Esophagus muscularis mucosa (tissue), 4 donors: ENCODE measurements at places on chromosomes 2 and 18.

- H3K4me3 ChIP-seq = no peak overlapping the region
- H3K27me3 ChIP-seq = no peaks in the 10 kb centered on the region
- no peak for DNase-seq
- H3K36me3 ChIP-seq = no peaks in the 10 kb centered on the region
Observed at GRCh38 chr2:172639823-172640222, 83.9 kb downstream of the PDK1 start.

DNA sequence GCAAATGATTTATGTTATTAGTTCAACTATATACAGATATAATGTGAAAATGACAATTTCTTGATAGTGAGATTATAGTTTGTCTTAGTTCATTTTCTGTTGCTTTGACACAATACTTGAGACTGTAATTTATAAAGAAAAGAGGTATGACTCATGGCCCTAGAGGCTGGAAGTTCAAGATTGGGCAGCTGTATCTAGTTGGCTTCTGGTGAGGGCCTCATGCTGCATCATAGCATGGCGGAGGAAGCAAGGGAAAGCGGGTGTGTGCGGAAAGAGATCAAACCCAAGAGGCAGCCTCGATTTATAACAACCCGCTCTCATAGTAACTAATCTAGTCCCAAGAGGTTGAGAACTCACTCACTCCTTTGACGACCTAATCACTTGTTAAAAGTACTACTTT, 11.4 kb downstream of the PLEKHA3 start:
- H3K36me3 ChIP-seq = peaks cover 46% of the 10 kb centered on the region
- no peak overlapping the region for H3K27ac ChIP-seq
- no peaks in the 10 kb centered on the region for H3K4me1 ChIP-seq
- no peak for DNase-seq
- H3K4me3 ChIP-seq = no peak overlapping the region

- no peaks in the 10 kb centered on the region for H3K36me3 ChIP-seq
- DNase-seq = no peak
- no peaks in the 10 kb centered on the region for H3K27me3 ChIP-seq
- peaks cover 18% of the 10 kb centered on the region for H3K4me1 ChIP-seq
- no peak overlapping the region for H3K27ac ChIP-seq
- H3K4me3 ChIP-seq = no peak overlapping the region
Observed at GRCh38 chr18:49966090-49966489, 152.8 kb upstream of the ACAA2 start.

DNA sequence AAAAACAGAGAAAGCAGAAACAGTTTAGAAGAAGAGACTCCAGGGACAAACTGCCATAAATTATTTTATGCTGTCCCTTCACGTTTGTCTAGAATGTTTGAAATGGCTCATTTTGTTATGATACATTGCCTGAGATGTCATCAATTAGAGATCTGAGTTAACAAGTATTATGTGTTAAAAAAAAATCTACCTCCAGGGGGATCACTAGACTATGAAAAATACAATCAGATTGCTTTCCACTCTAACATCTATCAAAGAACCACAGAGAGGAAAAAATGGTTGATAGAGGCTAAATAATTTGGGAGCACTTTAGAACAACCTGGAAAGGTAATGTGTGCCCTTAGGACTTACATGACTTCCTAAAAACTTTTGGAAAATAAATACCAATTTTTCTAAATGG, 103.8 kb upstream of the CCDC150 start:
- H3K27ac ChIP-seq = no peak overlapping the region
- DNase-seq = no peak
- H3K36me3 ChIP-seq = no peaks in the 10 kb centered on the region
- H3K4me3 ChIP-seq = no peak overlapping the region

- H3K4me1 ChIP-seq = peaks cover 12% of the 10 kb centered on the region
- DNase-seq = no peak
- no peak overlapping the region for H3K27ac ChIP-seq
- no peak overlapping the region for H3K4me3 ChIP-seq
Observed at GRCh38 chr2:168731002-168731401, 71.4 kb upstream of the NOSTRIN start.

GRCh38 chr2:190452433-190452832, 44.3 kb downstream of the MFSD6 start:
- H3K27ac ChIP-seq = no peak overlapping the region
- no peak for DNase-seq
- H3K36me3 ChIP-seq = no peaks in the 10 kb centered on the region
- H3K4me1 ChIP-seq = peaks cover 9% of the 10 kb centered on the region
- H3K4me3 ChIP-seq = no peak overlapping the region
- H3K27me3 ChIP-seq = no peaks in the 10 kb centered on the region

DNA sequence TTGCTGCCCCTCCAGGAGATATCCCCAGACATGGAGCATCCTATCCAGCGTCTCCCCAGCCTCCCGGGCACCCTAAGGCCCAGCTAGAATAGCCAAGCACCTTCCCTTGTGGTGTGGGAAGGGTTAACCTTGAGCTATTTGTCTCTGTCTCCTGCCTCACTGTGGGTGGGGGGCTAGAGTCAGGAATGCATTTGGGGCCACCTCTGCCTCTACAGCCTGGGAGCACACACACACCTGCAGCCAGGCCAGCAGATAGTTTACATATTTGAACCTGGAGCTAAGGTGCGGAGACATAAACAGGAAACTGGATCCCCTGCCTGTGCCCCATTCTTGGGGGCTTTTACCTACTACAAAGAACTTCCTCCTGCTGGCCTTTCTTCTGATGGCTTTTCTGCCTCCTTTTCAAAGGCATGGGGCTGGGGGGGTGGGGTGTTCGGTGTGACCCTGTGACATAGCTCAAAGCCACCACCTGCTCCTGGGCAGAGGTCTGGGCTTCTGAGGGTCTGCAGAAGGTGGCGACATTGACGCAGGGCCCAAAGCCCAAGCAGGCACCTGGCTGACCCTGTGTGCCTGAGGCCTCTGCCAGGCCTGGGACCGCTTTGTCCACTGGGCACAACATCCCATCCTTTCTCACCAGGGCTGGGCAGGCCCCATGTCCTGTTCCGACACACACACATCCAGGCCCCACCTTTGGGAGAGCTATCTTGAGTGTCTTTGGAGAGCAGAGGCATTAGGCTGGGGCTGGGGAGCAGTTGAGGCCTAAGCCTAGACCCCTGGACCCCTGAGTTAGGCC, 34.2 kb downstream of the EMX1 start:
- DNase-seq = no peak
- H3K4me3 ChIP-seq = no peak overlapping the region
- H3K36me3 ChIP-seq = peaks cover 3% of the 10 kb centered on the region
- no peak overlapping the region for H3K27ac ChIP-seq
- H3K4me1 ChIP-seq = no peaks in the 10 kb centered on the region
- H3K27me3 ChIP-seq = no peaks in the 10 kb centered on the region

GRCh38 chr2:147101941-147102790, 742.7 kb upstream of the ACVR2A start:
- H3K36me3 ChIP-seq = no peaks in the 10 kb centered on the region
- no peak for DNase-seq
- no peak overlapping the region for H3K27ac ChIP-seq
- peaks cover 16% of the 10 kb centered on the region for H3K4me1 ChIP-seq
- no peaks in the 10 kb centered on the region for H3K27me3 ChIP-seq

DNA sequence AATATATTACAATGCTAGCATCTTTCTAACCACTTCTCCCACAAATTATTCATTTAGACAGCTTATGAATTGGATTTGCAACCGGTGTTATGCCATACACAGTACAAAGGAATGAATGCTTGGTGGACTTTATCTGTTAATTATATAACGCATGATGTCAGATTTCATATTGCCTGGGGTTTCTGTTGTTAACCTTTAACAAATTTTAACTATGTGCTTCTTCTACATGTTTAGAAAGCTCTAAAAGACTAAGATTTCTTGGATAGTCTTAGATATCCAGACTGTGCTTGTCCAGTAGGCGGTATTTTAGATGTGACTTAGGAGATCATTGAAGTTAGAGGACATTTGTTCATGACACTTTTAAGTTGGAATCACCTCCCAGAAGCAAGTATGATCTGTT, 976.3 kb downstream of the TMEM182 start:
- no peaks in the 10 kb centered on the region for H3K4me1 ChIP-seq
